ENCODE measurements at places on chromosomes 1 and 21.

GRCh38 chr1:88847643-88848042 is 43.7 kb downstream of the GTF2B start:
- DNase-seq = no peak

DNA sequence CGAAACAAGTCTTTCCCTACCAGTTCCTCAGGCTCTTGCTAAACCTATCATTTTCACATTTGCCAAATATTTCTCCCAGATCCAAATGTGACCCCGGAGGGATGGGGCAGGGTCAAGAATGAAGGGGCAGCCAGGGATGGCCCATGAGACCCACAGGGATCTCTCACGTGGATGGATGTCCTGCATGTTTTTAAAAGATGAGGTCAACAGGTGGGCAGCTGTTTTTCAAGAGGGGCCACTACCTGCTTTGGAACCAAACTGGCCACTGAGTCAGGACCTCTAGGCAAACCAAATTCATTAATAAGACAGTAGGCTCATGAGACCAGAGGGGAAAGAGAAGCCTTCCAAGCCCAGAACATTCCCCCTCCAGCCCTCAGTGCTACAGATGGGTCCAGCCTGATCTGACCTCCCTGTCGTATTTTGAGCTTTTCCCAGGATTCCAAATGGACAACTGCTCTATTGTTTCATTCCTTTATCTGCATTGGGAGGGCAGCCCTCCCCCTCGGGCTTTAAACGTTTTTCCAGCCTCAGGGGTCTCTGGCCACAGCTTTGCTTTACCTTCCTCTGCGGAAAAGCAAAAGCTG is 252.5 kb upstream of the IRF2BP2 start:
- no peak for DNase-seq

DNA sequence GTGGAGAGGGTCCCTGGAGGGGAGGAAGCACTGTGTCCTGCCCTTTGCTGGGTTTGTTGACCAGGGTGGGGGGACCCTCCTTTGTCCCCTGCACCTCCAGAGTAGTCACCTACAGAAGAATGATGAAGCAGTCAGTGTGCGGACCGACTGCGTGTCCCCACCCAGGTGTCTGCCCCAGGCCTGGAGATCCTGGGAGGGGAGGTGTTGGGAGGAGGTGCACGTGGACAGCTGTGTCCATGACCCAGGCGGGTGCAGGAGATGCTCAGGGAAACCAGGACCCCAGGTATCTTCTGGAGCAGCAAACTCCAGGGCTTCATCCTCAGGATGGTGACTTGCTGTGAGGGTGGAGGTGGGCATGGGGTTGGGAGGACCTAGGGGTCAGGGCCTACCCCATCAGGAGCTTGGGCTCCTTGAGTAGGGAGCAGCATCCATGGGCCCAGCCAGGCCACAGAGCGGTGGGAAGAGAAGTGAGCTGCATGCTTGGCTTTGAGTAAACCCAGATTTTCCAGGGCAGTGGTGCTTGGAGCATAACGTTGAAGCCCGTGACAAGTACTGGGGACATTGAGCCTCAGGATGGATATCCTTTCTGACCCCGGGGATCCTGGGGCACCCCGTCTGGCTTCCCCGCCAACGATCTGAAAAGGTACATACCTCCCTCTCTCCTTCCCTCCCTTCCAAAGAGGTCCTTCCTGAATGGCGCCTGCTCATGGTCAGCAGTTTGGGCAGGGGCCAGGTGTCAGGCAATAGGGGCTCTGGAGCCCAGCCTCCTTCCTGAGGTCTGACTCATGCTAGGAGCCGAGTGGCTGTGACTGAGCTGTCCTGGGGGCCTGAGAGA is 13.7 kb downstream of the ACTRT2 start:
- no peak for DNase-seq

- DNase-seq = no peak
These were observed at the start of gene RGS18 for GRCh38 chr1:192158181-192158580. TSS of gene RGS18 (plus strand) at chr1:192158462. CDS start at chr1:192158638, 176 bp downstream.

- DNase-seq = peak; percentile 1
These were observed 239.3 kb downstream of the KCNK2 start for GRCh38 chr1:215321802-215322201.

- DNase-seq = no peak
These were observed 57.3 kb upstream of the ZNF648 start for GRCh38 chr1:182118851-182119250.

DNA sequence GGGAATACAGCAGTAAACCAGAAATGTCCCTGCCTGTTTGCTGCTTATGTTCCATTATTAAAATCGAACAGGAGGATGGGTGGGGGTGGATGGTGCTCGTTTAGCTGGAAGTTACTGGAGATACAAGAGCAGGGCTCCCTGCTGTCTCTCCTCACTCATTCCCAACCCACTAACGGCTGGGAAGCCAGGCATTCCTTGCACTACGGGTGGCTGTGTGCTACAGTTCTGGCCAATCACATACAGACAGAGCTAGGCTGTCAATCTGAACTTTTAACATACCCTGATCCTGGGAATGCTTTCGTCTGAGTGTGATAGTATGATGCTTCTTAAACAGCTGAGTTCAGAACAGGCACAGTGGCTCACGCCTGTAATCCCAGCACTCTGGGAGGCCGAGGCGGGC is 7.0 kb downstream of the SIPA1L2 start:
- peak; percentile 47 for DNase-seq

DNA sequence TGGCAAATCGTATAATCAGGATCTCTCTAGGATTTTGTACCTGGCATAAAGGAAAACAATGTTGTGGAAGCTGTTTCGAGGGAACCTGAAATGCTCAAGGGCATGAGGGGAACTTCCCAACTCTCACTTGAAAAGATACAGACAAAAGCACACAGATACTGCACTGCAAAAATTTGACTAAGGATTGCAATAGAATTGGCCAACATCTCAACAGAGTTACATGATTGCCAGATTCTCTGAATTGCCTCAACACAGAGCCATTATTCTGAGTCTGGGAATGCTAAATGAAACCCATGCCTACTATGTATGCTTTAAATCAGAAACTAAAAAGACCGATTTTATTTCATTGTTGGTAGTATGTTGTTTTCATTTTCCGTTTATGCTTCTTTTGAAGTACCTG is 16.0 kb downstream of the KRTAP19-8 start:
- no peak for DNase-seq

GRCh38 chr1:196877964-196878363 is 9.9 kb upstream of the CFHR4 start:
- peak; percentile 30 for DNase-seq

DNA sequence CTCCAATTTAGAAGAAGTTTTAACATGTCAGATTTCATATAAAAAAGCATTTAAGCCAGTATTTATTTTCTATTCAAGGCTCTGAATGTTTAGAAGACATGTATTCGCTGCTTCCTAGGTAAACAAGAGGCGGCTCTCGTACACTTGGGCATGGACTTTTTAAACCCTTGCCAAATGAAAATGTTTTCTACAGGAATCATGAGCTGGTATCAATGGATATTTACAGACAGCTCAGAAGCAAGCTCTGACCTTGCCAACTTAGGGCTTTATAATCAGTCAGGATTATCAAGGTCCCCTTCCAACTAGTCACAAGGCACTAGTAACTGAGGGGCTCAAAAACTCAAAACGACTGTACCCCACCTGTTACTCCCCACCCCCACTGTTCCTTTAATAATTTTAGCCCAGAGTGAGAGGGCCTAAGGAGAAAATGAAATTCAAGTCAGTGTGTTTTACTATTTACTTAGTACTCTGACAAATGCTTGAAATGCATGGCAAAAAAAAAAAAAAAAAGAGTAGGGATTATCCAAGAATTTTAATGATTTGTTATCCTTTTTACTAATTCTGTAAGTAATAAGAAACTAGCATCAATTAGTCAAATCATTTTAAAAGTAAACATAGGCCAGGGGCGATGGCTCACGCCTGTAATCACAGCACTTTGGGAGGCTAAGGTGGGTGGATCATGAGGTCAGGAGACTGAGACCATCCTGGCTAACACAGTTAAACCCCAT is 12.4 kb downstream of the CLSTN1 start:
- DNase-seq = no peak

DNA sequence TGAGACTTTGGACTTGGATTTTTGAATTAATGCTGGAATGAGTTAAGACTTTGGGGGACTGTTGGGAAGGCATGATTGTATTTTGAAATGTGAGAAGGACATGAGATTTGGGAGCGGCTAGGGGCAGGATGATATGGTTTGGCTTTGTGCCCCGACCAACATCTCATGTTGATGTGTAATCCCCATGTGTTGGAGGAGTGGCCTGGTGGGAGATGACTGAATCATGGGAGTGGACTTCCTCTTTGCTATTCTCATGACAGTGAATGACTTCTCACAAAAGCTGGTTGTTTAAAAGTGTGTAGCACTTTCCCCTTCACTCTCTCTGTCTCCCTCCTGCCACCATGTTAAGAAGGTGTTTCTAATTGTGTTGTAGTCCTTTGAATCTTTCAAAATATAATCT is 9.3 kb upstream of the PHGDH start:
- DNase-seq = peak; percentile 45

All from astrocyte of the spinal cord (primary cell).